SW480 (cell line): ENCODE measurements at places on chromosomes 5 and 9.
A peak's percentile ranks its signal among the peaks of the same experiment; 100 is the strongest.

- DNase-seq, result no peak
Measured at GRCh38 chr5:126695091-126695490, 81.8 kb upstream of the LMNB1 start.

DNA sequence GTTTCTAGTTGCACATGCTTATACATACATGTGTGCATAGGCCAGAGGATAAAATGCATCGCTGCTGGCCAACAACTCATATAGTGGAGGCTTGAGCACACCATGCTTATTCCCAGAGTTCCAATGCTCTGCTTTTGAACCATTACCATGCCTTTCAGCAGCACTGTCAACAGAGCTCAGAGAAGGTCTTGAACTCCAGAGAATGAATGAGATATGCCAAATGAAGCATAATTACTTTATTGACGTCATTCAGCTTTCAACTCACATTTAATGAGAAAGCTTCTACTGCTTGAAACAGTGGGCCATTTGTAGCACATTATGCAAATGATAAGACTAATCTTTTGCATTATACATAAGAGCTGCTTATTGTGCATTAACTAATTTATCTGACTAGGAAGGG, 765.3 kb upstream of the GRAMD2B start:
- no peak for DNase-seq

DNA sequence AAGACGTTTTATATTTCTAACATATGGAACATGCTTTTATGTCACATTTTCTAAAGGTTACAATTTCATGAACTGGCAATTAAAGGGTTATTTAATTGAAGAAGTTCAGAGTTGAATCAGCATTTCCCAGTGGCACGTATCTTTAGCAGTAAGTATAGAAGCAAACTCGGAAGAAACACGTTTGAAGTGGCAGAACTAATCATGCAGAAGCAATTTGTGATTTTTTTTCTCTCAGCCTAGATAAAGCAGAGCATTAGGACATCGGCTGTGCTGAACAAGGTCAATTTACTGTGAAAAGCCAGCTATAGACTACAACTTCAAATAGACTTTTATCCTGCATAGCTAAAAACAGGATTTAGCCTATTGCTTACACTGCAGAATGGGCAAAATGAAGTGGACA, 104.7 kb downstream of the ISL1 start:
- peak; percentile 9 for DNase-seq

DNA sequence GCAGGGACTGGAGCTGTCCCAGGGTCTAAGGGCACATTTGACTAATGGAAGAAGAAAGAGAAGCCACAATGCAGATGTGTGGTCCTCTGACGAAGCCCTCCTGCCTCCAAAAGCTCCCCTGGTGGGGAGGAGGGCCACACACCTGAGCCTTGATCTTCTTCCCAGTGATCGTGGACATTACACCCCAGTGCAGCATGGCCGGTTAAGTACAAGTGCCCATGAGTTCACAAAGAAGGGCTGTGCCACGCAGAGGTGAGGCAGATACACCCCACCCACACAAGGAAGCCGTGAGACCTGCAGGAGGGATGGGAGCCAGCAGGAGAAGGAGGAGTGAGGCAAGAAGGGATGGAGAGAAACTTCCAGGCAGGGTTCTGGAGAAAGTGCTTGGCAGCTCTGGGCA, 199.0 kb upstream of the MVB12B start:
- DNase-seq, result no peak

- DNase-seq, result no peak
Measured at GRCh38 chr5:62977661-62978060, 399.0 kb downstream of the LRRC70 start.

DNA sequence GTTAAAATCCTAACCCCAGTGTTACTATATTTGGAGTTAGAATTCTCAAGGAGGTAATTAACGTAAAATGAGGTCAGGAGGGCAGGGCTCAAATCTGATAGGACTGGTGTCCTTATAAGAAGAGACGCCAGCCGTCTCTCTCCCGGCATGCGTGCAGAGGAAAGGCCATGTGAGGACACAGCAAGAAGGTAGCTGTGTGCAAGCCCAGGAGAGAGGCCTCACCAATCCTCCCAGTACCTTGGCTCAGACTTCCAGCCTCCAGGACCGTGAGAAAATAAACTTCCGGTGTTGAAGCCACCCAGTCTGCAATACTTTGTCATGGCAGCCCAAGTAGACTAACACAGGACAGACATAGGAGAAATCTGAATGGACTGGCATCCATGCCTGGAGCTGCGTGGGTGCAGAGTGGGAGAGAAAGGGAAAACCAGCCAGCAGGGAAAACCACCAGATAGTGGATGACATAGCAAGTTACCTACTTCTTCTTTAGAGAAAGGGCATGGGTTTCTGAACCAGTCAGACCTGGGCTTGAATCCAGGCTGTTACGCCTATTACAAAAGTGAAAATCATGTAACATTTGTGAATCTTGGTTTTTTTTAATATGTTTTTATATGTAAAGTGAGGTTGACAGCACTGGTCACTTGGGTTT, 89.2 kb downstream of the FSTL4 start:
- DNase-seq, result no peak

- DNase-seq, result no peak
Measured at GRCh38 chr5:117955831-117956230, 1032.5 kb downstream of the DTWD2 start.

DNA sequence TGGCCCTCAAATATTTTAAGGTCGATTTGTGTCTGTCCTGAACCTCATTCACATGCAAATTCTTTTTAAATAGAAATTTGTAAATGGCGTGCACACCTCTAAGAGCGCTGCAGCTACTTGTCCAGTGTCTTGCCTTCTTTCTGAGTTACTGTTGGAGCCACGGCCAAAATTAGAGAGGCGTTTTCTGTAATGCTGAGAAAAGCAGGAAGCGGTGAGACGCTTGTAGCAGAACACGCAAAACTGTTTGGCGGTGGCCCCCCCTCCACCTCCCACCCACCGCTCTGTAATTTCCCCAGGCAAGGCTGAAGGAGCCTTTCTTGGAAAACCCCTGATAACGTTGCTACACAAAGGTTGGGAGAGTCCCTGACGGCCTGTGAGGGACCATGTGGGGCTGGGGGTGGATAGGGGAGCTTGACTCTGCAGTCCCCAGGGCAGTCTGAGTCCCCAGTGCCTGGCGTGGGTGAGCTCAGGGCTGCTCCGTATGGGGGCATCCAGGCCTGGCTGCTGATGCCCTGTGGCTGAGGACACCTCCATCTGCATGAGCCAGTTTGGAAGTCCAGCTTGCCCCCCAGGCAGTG, 96.5 kb downstream of the GADD45G start:
- no peak for DNase-seq

GRCh38 chr5:154802050-154802449, 46.9 kb downstream of the LARP1 start:
- no peak for DNase-seq

- peak; percentile 3 for DNase-seq
Measured at GRCh38 chr5:82749461-82749820, 327.8 kb downstream of the TMEM167A start.

DNA sequence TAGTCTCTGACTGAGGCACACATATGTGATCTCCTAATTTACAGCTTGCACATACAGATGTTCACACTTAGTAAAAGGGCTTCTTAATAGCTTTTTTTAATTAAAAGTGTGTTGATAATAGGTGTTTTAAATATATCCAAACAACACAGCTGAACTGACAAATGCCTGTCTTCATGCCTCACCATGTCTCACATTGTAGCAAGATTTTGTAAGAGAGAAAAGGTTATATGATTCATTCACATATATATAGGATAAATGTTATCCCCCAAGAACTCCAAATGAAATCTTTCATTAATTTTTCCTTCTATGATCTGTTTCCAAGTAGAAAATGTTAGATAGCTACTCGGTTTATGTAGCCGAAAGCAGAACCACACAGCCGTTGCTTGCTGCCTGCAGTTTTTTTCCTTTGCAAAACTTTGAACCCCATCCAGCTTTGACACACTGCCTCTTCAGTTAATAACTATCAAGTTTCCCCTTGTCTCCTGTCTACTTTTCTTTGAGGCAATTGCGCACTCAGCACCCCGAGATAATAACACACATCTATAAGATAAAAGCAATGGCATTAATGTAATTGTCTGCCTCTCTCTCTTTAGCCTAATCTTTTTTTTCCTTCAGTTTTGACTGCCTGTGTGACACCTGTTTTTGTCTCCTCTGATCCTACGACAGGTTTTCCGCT, 299.2 kb downstream of the BNC2 start:
- DNase-seq, result no peak

DNA sequence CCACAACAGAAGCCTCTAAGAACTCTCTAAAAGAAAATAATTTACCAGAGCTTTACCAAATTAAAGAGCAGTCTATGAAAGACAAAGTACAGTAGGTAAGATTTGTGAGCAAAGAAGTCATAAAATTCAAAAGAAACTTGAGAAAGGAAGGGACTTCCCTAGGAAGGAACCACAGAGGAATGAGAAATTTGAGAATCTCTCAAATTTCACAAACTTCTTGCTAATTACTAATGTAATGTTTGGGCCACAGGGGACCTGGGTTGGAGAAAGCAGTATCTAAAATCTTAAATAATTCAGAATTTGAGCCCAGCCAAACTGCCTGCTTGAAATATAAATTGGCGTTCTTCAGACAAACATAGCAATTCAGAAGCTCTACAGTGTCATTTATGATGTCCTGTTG, 225.0 kb upstream of the PRR16 start:
- no peak for DNase-seq

DNA sequence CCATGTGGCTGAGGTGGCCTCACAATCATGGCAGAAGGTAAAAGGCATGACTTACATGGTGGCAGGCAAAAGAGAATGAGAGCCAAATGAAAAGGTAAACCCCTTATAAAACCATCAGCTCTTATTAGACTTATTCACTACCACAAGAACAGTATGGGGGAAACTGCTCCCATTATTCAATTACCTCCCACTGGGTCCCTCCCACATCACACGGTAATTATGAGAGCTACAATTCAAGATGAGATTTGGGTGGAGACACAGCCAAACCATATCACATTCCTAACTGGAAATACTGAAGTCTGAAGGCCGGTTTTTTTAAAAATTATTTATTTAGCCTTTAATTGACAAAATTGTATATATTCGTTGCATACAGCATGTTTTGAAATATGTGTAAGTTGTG, 28.5 kb downstream of the FBXL7 start:
- no peak for DNase-seq

- no peak for DNase-seq
Measured at GRCh38 chr9:16028548-16028947, 475.7 kb downstream of the CCDC171 start.

DNA sequence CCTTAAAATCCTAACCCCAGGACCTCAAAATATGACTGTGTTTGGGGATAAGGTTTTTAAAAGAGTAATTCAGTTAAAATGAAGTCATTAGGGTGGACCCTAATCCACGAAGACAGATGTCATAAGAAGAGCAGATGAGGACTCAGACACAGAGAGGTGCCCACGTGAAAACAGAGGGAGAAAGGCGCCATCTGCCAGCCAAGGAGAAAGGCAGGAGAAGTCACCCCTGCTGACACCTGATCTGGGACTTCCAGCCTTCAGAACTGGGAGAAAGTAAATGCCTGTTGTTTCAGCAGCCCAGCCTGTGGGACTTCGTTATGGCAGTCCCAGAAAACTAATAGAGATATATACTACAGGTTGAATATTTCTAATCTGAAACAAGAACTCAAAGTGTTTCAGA, 67.4 kb downstream of the ROR2 start:
- peak; percentile 23 for DNase-seq

- no peak for DNase-seq
Measured at GRCh38 chr9:90842996-90843395, 41.4 kb downstream of the SYK start.

DNA sequence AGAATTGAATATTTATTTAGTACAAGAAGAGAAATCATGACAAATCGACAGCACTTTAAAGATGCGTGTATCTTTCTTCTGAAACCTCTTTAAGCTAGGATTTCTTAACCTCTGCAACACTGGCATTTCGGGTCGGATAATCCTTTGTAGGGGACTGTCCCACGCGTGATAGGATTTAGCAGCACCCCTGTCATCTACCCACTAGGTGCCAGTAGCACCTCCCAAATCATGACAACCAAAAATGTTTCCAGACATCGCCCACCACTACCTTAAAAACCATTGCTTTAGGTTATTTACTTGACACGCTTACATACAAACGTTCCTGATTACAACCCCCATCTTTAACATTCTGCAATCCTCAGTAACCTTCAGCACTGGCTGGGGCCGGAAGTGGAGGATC, 223.1 kb downstream of the TRIM32 start:
- DNase-seq, result no peak

DNA sequence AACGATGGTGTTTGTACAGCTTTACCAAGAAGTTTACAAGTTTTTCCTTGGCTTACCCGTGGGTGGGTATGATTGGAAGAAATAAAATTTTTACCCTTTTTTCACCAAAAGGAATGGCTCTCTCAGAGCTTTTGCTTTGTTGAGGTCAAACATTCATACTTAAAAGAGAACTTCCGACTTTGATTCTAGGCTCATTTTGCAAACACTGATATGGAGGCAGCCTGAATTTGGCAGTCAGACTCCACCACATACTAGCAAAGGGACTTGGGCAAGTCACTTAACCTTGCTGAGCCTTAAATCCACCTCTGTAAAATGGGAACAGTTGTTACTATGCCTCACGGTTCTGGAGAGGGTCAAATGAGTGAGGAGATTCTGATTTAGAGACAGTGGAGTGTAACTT, 153.5 kb downstream of the PRKACG start:
- DNase-seq, result no peak

- DNase-seq, result no peak
Measured at GRCh38 chr9:13746876-13747275, 467.4 kb upstream of the MPDZ start.

GRCh38 chr9:109806506-109807115, 26.6 kb downstream of the PALM2AKAP2 start:
- DNase-seq, result no peak

DNA sequence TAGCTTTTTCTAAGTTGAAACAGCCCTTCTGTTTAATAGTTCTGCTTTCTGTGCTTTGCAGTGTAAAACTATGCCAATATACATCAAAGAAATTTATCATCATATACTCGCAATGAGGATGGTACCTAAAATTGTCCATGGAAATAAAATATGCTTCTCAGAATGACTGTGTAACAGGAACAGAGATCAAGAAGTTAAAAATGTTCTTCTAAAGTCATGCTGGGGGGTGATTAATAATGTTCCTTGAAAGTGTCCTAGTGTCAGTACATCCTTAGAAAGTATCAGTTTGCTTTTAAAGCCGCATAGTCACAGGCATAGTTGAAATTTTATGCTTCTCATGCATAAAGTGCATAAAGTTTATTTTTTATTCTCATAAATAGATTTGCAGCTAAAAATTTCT, 4.0 kb upstream of the LRRC70 start:
- no peak for DNase-seq

DNA sequence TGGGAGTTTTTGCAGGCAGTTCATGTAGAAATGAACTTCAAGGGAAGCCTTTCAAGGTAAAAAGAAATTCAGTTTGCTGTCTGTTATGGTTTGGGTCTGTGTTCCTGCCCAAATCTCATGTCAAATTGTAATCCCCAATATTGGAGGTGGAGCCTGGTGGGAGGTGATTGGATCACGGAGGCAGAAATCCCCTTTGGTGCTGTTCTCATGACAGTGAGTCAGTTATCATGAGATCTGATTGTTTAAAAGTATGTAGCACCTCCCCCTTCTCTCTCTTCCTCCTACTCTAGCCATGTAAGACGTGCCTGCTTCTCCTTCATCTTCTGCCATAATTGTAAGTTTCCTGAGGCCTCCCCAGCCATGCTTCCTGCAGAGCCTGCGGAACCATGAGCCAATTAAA, 341.4 kb downstream of the ARHGEF28 start:
- no peak for DNase-seq

- no peak for DNase-seq
Measured at GRCh38 chr9:137589441-137590122, 730 bp downstream of the ZMYND19 start.
